ENCODE measurements at places on chromosomes 1 and 21.

- DNase-seq = no peak
Measured at GRCh38 chr1:205950280-205950679, 7.0 kb upstream of the SLC26A9 start.

- DNase-seq = no peak
Measured at GRCh38 chr1:85259912-85260274, 431 bp upstream of the C1orf52 start.

GRCh38 chr1:11463177-11463576 lies 15.8 kb upstream of the DISP3 start:
- peak; percentile 6 for DNase-seq

GRCh38 chr1:33349081-33349759 lies 28.3 kb upstream of the A3GALT2 start:
- DNase-seq = no peak

- no peak for DNase-seq
Measured at GRCh38 chr1:97307151-97307550, 585.6 kb downstream of the PTBP2 start.

- DNase-seq = no peak
Measured at GRCh38 chr1:180170546-180171151, 16.0 kb downstream of the QSOX1 start.

DNA sequence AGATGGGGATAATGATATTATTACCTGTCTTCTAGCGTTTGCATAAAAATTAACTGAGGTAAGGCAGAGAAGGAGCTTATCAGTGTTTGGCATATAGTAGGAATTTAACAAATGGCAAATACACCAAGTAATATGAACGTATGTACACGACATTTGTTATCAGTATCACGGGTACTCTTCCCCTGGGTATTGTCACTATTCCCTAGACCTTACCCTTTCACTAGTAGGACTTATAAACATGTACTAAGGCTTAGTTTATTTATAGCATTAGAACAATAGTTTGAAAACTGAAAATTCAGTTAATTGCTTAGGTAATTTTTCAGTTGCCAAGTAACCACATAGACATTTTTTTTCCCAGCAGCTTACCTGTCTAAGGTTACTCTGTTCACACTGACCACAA lies 187.0 kb downstream of the KCTD3 start:
- DNase-seq = no peak

- DNase-seq = no peak
Measured at GRCh38 chr1:88985692-88986091, 6.7 kb downstream of the KYAT3 start.

GRCh38 chr1:80211691-80212380 lies 1205.3 kb upstream of the ADGRL4 start:
- DNase-seq = no peak

GRCh38 chr21:18252680-18253079 lies 8.0 kb downstream of the CHODL start:
- DNase-seq = no peak

GRCh38 chr1:147723691-147724323 lies 36.6 kb downstream of the GJA5 start:
- no peak for DNase-seq

DNA sequence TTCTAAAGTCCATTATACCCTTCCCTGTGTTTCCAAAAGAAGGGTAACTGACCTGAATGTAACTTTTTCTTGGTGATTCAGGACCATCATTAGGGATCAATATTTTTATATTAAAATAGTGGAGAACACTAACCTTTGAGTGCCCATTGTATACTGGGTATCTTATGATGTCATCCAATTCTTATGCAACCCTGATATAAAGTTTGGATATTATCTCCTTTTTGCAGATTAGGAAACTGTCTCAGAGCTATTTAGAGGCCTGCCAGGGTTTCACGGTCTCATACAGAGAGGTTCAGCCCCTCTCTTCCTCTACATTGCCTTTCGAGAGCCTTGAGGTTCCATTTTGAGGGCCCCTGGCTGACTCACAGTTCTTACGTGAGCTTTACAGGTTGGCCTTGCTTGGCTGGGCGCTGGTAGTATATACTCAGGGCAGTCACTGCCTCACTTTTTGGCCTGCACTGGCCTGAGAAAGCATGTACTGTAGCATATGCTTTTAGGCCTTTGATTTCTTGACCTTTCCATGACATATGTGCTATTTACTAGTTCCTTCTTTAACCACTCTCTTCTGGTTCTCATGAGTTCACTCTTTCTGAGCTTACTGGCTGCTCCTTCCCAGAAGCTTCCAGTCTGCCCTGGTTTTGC lies 15.7 kb upstream of the FOXO6 start:
- no peak for DNase-seq

GRCh38 chr1:35243691-35244090 lies 24.8 kb upstream of the ZMYM4 start:
- peak; percentile 53 for DNase-seq

GRCh38 chr1:206075786-206076755 lies 23.1 kb downstream of the RHEX start:
- DNase-seq = no peak

DNA sequence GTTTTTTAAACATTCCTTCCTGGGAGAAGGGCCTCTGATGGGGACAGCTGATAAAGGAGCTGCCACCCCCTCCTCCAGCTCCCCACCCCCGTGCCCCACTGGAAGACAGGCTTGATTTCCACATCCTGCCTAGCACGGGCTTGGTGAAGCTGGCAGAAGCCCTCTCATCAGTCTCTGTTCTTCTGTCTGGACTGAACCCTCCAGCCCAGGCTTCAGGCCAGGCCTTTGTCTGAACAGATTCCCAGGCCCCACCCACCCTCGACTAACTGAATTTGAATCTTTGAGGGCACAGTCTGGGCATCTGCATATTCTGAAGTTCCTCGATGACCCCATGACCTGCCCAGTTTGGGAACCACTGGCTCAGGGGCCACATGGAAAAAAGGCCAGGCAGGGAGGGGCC lies 75.3 kb downstream of the CD58 start:
- DNase-seq = no peak

DNA sequence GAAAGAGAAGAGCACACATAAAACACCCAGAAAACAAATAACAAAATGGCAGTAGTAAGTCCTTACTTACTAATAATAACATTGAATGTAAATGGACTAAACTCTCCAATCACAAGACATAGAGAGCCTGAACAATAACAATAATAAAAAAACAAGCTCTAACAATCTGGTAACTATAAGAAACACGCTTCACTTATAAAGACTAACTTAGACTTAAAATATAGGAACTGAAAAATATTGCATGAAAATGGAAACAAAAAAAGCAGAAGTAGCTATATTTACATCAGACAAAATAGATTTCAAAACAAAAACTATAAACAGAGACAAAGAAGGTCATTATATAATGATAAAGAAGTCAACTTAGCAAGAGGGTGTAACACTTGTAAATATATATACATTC lies 83.1 kb upstream of the LYPLAL1 start:
- no peak for DNase-seq

GRCh38 chr1:41739061-41739955 lies 179.4 kb downstream of the HIVEP3 start:
- no peak for DNase-seq

GRCh38 chr1:5991381-5992025 lies 722 bp downstream of the NPHP4 start:
- DNase-seq = no peak

DNA sequence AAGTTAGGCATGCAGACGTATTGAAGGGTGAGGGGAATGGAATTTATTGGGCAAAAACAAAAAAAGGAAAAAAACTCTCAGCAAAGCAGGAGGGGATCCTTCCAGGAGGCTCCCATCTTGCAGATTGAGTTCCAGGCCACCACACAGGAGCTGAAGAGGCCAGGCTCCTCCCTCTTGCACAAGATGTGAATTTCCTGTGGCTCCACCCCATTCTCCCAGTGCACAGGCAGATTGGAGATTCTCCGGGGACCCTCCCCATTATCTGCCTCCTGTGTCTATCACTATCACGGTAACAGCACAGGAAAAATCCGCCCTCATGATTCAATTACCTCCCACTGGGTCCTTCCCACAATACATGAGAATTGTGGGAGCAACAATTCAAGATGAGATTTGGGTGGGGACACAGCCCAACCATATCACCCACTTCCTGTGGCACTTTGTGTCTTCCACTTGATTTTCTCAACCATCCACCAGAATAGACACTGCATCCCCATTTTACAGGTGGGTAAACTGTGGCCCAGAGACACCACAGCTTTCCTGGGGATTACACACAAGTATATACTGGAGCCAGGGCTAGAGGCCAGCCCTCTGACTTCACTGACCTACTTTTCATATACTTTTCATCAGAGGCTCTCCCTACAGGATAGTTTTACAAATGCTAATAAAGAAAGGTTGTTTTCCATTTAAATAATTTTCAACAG lies 18.9 kb upstream of the COL6A1 start:
- DNase-seq = no peak

GRCh38 chr1:20448671-20449071 lies 37.3 kb downstream of the CAMK2N1 start:
- DNase-seq = no peak

DNA sequence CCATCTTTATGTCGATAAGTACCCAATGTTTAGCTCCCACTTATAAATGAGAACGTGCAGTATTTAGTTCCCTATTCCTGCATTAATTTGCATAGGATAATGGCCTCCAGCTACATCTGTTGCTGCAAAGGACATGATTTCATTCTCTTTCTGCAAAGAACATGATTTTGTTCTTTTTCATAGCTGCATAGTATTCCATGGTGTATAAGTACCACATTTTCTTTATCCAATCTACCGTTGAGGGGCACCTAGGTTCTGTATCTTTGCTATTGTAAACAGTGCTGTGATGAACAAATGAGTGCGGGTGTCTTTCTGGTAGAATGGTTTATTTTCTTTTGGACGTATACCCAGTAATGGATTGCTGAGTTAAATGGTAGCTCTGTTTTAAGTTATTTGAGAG lies 63.0 kb downstream of the HLX start:
- DNase-seq = no peak

GRCh38 chr1:9714257-9714718 lies 62.8 kb downstream of the PIK3CD start:
- no peak for DNase-seq

DNA sequence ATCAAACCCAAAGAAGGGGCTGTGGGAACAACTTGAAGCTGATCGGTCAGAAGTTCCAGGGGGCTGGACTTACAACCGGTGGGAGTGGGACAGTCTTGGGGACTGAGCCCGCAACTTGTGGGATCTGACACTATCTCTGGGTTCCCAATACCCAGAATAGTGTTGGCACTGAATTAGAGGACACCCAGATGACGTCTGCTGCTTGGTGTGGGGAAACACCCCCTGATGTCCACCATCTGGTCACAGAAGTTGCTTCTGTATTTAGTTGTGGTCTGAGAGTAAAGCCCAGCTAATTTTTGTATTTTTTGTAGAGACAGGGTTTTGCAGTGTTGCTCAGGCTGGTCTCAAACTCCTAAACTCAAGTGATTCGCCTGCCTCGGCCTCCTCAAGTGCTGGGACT lies 28.8 kb downstream of the SERBP1 start:
- no peak for DNase-seq

- no peak for DNase-seq
Measured at GRCh38 chr1:184507604-184508280, 120.9 kb downstream of the C1orf21 start.

DNA sequence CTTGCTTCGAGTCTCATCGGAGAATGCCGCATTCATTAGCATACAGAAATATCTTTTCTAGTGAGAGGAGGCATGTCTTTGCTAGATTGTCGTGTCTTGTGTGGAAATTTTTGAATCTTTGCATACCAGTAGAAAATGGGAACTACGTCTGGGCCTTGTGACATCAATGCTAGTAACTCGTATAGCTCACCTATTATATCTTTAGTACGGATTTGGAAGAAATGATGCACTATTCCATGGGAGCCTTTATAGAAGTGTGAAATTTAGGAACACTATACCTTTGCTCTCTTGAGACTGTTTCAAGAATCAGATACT lies 835 bp downstream of the UHMK1 start:
- DNase-seq = no peak

DNA sequence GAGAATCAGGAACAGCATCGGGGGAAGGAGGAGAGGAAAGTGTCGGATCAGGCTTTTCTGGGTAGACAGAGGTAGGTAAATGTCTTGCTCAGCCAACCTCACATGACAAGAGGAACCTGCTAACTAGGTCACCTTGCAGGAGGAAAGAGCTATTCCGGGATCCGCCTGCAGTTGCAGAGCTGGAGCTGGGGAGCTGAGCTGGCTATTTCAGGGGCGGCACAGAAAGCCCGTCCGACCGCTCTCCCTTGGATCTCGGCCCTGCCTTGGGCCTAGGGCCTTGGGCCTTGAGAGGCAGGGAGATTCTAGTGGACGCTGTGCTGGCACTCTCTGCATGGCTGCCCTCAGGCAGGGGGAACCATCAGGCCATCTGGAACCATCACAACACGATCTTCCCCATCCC lies 56.5 kb upstream of the CTPS1 start:
- DNase-seq = no peak

DNA sequence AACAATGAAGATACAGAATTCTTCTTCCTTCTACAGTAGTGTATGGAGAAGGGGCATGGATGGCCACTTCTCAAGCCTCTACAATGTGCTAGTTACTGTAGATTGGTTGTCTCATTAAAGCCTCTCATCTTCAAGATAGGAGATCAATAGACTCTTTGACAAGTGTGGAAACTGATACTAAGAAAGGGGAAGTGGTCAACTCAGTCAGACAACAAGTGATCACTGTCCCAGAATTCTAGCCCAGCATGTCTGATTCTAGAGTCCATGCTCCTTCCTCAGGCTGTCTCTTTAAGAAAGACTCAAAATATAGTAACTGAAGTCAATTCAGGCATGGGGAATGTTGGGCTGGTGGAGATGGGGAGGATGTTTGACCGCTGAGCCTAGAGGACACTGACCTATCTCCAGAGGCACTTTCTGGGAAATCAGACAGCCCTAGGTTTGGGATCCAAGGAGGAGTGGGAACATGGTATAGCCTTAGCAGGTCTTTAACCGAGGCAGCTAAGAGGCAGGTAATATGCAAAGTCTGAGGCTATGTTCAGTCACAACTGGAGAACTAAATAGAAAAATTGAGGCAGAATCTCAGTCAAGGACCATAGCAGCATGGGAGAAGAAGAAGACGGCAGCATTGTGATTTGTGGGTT lies 39.3 kb upstream of the EYA3 start:
- no peak for DNase-seq

DNA sequence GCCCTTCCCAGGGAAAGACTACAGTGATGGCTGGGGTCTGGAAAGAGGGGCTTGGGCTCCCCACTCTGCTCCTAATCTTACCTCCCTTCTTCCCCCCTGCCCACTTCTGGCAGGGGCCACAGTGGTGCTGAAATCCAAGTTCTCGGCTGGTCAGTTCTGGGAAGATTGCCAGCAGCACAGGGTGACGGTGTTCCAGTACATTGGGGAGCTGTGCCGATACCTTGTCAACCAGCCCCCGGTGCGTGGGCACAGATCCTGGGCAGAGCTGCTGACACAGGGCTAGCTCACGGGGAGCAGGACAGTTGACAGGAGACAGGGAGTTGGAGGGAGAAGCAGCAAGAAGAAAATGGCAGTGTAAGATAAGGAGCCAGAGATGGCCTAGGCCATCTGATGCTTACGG lies 2.4 kb downstream of the SLC27A3 start:
- DNase-seq = no peak

- peak; percentile 23 for DNase-seq
Measured at GRCh38 chr1:39575191-39576015, 1.2 kb downstream of the PABPC4 start.

- DNase-seq = no peak
Measured at GRCh38 chr1:102252731-102253505, 256.2 kb upstream of the OLFM3 start.

All from NCI-H1105 treated with DMSO at 0.1 percent for 48 hours (cell line).